Stimulated activated CD8-positive, alpha-beta memory T cell treated with anti-CD3 and anti-CD28 coated beads, Interleukin-4, amount 100 ng/mL, for 1 hour (primary cell): ENCODE measurements at places on chromosomes 16 and 17.
A peak's percentile ranks its signal among the peaks of the same experiment; 100 is the strongest.

DNA sequence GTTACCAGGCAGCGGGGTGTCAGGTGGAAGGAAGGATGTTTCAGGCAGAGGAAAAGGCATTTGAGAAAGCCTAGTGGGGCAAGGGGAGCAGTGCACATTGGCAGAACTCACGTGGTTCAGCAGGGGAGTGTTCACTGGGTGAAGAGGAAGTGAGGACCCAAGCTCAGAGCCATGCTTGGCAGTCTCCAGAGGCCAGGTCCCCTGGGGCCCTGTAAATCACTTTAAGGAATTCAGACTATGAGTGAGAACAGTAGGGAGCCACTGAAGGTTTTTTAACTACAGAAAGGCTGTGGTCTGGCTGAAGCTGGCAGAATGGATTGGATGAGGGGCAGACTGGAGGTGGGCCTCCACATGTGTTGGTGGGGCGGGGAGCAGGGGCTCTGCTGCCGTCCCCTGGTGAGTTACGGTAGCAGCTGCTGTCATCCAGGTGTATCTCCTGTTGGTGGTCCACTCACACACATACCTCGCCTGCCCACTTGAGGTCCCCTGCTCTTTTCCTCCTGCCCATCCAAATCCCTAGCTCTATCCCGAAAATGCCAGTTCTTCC is 5.1 kb downstream of the CLEC16A start:
- no peak for DNase-seq

DNA sequence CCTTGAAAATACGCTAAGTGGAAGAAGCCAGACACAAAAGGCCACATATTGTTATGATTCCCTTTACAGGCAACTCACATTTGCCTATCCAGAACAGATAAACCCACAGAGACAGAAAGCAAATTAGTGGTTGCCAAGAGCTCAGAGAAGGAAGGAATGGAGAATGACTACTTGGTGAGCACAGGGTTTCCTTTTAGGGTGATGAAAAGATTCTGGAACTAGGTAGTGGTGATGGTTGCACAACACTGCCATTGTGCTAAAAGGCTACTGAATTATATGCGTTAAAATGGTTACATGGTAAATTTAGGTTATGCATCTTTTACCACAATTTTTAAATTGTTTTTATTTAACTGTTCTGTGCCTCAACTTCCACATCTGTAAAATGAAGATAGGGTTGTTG is 4.4 kb downstream of the COPRS start:
- no peak for DNase-seq

DNA sequence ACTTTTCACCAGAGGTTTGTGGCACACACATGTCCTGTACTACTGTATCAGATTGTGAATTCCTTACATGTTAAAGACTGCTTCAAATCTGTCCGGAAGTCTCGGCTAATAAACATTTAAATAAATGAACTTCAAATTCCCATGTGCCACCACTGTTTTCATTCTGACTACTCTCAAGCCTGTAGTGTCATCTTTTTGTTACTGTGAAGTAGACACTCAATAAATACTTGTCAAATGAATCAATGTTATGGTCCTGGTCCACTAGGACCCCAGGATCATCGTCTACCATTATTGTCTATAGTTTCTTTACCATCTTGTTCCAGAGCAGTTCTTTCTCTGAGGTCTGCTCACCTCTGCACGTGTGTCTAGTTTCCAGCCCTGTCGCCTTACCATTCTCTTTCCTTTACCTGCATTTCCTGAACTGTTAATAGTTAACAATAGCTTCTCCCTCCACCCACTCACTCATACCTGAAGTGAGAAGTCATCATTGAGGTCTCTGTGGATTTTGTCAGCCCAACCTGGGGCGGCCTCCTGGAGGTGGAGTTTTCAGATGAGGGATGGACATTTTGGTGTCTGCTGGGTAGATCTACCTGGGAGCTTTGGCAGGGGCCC is 333.0 kb downstream of the SEC14L1 start:
- no peak for DNase-seq

DNA sequence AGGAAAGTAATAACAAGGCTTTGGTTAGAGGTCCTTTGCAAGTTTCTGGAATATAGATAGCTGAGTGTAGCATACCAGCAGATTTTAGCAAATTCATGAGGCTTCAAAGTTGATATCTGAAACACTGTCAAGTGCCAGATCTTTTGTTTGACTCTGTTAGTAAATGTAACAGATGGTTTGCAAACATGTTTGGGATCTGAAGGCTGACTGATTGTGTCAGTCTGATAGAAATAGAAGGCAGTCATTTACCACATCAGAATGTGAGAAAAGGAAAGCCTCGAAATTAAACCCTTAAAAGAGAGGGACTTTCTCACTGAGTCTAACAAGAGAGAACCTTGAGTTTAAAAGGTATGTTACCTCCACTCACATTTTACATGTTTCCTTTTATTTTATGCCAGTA is 371.5 kb downstream of the KIF2B start:
- DNase-seq = no peak

DNA sequence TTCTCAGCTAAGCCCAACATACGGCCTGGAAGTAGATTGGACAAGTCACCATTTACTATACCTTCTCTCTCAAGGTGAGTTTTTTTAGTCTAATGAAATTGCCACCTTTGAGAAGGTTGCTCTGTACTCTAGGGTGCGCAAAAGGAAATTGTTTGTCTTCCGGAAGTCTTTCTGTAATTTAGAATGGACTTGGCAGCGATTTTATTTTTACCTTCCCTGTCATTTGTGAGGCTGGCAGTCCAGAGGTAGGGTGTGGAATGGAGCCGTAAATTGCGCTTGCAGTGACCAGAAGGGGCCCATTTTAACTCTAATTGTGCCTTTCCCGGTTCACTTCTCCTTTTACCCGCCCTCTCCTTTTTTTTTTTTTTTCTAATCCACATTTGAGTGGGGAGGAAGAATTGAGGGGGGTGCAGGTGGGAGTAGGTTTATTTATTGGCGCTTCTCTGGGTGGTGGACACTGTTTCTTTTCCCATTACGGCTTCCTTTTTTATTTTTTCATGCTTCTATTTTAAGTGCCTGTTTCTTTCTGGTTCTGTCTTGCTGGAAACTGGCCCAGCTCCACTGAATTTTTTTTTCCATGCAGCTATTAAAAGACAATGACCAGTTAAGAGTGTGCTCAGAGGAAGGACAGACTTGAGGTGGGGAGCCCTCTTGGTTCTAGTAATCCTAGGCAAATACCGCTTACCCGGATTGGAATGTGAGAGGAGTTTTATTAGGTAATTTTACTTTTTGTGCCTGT is 89.7 kb upstream of the CLEC18A start:
- no peak for DNase-seq

DNA sequence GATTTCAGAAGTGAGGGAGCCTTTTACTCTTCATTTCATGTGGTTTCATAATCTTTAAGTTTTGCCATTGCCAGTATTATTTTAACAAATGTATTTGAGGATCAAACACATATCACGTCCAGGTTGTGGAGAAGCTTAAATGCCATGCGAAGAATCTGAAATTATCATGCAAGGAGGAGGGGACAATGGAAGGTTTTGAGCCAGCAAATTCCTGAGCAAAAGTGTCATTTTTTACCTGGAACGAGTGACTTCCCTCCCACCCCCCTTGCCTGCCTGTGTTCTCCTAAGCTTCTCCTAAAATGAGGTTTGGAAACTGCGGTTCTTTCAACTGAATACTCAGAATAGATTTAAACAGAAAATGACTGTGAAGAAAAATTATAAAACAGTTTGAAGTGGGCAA is 77.6 kb downstream of the C16orf95 start:
- no peak for DNase-seq

GRCh38 chr17:48471817-48472410 is 41.9 kb upstream of the SKAP1 start:
- no peak for DNase-seq

DNA sequence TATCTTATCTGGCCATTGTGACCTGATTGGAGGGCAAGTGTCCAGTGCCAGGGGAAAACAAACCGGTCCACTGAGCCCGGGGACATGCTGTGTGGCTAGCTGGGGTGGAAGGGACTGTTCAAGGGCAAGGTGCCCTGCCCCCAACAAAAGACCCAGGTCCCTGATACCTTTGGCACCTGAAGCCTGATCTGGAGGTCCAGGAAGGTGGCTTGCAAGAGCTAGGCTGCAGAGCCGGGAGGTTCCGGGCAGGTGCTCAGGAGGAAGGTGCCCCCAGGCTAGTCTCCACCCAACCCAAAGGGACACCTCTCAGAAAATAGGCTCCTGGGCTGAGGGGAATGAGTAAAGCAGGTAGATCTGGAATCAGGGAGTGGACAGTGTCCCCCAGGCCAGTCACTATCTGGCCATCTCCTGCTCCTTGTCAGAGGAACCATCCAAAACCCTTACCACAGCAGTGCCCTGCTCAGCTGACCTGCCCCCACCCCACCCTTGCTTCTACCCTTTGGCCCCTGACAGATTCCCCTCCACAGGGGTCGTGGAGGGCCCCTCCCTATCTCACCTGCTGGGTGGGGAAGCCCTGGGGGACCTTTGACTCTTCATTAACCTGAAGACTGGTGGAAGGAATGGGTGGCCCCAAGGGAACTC is 6.2 kb downstream of the NAT9 start:
- DNase-seq = no peak

GRCh38 chr17:3004925-3005324 is 58.5 kb downstream of the OR1D5 start:
- DNase-seq = no peak

GRCh38 chr17:76935331-76935730 is 67.1 kb downstream of the MGAT5B start:
- DNase-seq = no peak

- DNase-seq = no peak
Observed at GRCh38 chr16:48201515-48202201, 42.4 kb upstream of the LONP2 start.

- no peak for DNase-seq
Observed at GRCh38 chr17:70848785-70849184, 679.5 kb downstream of the KCNJ2 start.

DNA sequence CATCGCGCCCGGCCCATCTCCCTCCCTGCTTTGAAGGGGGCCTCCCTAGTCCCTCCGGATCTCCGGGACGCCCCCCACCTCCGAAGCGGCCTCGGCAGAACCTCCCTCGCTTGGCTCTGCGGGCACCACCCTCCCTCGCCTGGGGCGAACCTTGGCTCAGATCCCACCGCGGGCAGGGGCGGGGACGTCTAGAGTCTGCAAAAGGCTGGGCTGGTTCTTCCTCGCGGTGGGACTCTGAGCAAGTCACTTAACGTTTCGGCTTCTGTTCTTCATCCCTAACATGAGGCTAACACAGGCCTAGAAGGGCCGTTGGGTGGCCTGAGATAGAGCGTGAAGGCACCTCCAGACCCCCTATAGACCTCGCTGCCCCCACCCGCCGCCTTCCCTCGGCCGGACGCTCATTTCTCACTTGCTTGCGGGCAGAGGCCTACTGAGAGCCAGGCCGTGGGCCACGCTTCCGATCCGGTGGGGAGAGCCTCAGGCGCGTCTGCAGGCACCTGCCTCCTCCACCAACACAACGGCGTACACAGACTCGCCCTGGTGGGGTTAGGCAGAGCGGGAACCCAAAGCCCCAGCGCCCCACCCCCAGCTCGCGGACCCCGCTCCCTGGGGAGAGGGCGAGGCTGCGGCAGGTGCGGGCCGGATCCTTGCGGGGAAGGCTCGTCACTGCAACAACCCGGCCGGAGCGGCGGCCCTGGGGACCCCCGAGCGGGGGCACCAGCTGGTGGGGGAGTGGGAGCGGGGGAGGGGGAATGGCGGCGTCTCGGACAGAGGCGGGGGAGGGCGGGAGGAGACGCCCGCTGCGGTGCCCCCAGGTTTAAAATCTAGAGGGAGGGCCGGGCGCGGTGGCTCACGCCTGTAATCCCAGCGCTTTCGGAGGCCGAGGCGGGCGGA is 5.4 kb downstream of the MYO1C start:
- peak; percentile 46 for DNase-seq
